Germinal center (tissue), 1 donor: ENCODE measurements at places on chromosomes 7 and 10.
A peak's percentile ranks its signal among the peaks of the same experiment; 100 is the strongest.

- no peak for DNase-seq
Observed at GRCh38 chr10:119942973-119943372, 50.4 kb downstream of the SEC23IP start.

GRCh38 chr10:132307823-132308586, at the start of gene STK32C:
TSS of gene STK32C (minus strand) at chr10:132307950. CDS start at chr10:132307833, 117 bp downstream.
- DNase-seq: peak; percentile 99

- no peak for DNase-seq
Observed at GRCh38 chr10:36232935-36233334, 590.8 kb upstream of the FZD8 start.

DNA sequence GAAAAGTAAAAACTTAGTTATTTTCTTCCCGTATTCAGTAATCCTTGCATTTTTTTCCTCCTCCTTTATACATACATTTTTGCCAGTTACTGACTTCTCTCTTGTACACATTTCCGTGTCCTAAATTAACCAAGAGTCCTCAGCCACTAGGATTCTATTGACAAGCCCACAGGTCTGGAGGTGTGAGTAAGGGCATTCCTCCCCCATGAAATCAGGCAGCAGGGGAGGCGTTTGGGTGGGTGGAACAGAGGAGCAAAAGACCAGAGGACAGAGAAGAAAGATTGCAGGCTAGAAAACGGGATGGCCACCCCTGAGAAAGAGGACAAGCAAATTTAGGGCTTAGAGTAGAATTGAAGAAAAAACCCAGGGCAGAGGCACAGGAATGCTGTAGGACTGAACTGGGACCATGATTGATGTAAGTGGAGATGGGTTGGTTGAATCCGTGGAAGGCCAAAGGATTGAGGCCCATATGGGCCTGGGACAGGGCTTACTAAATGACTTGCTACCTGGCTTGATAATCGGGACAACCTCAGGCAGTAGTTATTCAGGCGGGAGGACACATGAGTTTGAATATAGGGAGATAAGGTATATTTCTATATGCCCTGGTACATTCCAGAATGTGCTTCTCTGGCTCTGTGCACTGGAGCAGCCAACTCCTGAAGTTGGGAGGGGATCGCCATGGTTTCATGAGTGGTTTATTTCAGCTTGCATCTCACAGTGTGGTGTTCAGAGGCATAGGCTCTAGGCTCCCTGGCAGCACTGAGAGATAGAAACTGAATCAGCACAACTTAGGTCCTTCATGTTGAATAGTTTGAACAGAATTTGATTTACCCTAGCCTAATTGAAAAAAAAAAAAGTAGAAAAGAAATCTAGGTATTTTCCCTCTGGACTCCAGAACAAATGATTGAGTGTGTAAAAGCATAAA, 28.0 kb downstream of the IKZF1 start:
- no peak for DNase-seq

- DNase-seq: no peak
Observed at GRCh38 chr7:115630049-115630448, 400.5 kb downstream of the TFEC start.

DNA sequence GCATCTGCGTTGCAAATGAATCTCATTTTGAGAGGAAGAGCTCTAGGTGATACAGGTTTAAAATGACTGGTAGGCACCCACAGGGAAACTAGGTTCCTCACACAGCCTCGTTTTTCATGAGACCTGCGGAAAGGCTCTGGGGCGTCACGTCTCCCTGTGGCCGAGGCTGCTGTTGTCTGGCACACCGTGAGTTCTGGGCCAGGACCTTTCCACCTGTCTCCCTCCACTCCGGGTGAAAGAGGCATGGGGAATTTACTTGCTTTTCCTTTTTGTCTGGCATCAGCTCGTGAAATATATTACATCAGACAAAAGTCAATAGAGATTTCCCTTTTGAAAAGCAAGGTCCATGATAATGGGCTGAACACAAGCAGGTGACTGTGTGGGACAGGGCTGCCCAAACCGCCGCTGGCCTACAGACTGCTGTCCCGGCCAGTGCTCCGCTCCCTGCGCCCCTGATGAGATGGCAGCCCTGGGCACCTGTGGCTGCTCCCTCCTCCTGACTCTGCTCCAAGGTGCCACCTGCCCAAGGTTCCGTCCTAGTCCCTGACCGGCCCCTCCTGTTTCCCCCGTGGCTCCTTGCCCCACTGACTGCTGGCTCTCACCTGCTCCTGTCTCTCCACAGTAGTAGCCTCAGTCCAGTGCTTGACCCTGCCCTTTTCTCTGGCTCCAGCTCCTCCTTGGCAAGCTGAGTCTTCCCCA, 109.6 kb downstream of the NKX6-2 start:
- no peak for DNase-seq

GRCh38 chr7:51079494-51079893, 237.1 kb downstream of the COBL start:
- no peak for DNase-seq

DNA sequence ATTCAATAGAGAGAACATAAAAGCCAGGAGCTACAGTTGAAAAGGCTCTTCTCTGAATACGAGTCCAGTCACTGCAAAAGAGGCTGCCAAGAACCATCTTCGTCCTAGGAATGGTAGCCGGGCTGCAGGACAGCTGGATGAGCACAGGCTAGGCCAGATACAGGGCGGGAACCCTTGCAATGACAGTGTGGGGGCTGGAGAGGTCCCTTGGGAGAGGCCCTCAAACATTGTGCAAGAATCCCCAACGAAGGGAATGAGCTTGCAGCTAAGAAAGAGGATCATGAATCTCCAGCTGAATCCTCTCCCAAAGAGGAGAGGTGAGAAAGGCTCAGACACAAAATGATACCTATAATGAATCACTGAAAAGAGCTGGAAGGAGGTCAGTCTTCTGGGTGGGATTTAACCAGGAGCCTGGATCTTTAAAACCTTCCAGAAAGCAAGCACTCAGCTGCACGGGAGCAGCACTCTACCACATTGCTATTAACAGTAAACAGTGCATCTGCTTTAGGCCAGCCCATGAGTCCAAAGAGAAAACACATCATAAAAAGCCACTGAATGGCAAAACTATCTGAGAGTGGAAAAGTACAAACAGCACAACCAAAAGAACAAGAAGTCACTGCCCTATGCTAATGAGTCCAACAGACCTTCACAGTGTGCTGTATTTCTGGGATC, 287.9 kb downstream of the TNS3 start:
- DNase-seq: no peak

DNA sequence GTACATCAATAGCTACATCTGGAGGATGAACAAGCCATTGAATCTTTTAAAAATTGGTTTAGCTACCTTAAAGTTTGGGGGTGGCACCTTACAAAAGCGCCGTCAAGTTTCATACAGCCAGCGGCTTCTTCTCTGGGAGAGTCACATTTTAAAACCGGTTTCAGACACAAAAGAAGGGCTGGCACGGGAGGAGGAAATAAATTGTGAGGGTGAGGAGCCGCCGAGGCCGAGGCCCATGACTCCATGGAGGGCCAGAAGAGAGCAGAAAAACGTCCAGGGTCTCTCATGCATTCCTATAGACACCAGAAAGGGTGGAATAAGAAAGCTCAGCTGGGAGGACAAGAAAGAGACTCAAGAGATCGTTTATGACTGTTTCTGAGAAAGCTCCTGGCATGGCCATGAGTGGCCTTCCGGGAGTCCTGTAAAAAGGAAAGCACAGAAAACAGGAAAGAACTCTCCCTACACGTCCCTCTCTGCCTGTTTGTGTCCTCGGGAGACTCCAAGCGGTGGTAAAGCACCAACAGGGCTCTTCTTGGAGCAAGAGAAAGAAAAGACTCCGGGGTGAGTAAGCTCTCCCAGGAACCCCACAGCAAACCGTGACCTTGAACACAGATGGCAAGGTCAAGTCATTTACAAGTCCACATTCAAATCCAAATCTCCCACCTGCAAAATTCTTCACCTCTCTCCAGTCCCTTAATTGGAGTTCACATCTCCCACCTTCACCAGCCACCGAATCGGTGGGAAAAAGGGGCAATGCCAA, 1.8 kb downstream of the FRAT2 start:
- no peak for DNase-seq

DNA sequence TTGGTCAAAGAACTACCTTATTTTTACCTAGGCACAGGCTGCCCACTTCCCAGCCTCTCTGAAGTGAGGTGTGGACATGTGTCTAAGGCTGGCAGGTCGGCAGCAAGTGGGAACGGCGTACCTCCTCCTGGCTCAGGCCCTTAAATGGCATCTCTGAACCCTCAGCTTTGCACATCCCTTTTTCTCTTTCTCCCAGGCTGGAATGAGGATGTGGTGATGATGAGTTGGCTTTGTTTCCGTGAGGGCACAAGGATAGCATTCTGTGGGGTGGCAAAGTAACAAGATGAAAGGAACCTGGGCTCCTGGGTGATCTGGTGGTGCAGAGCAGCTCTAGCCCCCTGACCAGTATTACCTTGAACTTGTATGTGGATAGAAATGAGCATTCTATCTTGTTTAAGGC, 196.8 kb downstream of the REEP3 start:
- no peak for DNase-seq

DNA sequence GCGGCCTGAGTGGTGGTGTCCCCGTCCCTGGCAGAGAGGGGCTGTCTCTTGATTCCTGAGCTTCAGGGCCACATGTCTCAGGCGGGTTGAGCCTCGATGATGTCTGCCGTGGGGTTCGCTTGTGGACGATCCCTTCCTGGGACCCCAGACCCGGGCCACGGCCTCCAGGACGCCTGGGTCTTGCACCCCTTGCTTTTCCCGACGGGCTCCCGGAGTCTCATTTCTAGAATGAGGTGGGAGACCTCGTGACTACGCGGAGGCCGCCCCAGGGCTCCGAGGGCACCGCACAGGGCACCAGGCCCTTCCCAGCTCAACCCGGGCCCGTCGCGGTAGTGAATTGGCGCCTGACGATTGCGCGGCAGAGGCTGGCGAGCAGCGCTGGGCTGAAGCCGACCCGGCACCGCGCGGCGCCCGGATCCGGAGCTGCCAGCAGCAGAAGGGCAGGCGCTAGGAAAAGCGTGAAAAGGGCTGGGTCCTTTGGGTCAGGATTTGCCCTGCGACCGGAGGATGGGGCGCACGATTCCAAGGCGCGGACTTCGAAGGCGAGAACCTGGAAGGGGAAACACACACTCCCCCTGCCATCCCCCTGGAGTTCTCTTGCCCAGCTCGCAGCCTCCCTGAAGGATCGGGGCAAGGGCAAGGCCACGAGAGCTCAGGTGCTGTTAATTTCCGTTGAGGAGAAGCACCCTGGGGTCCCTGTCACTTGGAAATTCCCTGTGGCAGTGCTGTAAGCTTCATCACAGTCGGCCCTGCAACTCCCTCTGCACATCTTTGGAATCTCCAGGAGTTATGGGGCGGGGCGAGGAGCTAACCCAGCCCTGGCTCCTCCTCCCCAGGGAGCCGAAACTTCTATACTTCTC, 15.5 kb downstream of the TLX1 start:
- DNase-seq: no peak
